ENCODE measurements at places on chromosomes 2 and 18.

DNA sequence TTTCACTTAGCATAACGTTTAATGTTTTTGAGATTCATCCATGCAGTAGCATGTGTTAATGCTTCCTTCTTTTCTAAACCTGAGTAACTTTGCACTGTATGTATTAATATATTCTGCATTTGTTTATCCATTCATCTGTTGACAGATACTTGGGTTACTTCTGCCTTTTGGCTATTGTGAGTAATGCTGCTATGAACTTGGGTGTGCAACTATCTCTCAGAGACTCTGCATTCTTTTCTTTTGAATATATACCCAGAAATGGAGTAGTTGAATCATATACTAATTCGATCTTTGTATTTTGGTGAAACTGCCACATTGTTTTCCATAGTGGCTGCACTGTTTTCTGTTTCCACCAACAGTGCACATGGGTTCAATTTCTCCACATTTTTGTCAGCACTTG, 128.3 kb downstream of the SH3BP4 start:
- DNase-seq = no peak

DNA sequence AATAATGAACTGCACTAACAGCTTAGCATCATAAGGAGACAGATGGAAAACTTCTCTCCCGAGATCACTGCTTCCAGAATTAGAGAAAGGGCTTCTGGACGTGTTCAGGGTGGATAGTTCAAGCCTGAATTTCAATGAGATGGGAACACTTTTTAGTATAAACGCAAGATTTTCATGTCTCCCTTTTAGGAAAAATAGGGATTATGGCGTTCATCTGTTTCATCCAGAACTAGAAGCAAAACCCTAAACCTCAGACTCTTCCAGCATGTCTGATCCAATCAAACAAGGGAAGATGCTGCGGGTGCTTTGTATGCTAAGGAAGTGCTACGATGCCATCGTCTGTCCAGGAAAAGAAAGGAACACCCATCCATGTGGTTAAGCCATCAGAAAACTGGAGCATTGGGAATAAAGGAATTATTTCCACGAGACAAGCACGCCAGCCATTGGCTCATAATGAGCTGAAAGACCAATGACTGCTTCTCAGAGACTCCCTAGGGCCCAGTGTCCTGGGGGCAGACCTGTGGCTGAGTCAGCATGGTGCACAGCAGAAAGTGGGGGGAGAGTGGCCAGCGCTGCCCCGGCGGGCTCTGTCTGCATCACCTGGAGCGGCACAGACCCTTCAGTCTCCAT, 65.9 kb upstream of the AFF3 start:
- no peak for DNase-seq

DNA sequence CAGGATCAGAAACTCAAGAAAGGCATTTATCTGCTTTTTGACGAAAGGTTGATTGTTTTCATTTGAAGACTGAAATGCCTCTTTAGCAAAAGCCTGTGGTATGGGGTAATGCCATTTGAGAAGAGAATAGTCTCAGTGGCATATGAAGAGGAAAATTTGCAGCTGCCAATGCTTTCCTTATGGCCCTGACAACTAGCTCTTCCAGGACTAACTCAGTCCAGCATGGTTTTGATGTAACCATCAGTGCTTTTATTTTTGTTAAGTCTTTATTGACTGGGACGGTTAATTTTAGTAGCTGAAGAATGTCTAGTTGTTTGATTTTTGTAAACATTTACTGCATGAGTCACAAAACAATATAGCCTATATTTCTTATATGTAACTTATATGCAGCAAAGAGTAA, 158.4 kb downstream of the LNPK start:
- DNase-seq = no peak

DNA sequence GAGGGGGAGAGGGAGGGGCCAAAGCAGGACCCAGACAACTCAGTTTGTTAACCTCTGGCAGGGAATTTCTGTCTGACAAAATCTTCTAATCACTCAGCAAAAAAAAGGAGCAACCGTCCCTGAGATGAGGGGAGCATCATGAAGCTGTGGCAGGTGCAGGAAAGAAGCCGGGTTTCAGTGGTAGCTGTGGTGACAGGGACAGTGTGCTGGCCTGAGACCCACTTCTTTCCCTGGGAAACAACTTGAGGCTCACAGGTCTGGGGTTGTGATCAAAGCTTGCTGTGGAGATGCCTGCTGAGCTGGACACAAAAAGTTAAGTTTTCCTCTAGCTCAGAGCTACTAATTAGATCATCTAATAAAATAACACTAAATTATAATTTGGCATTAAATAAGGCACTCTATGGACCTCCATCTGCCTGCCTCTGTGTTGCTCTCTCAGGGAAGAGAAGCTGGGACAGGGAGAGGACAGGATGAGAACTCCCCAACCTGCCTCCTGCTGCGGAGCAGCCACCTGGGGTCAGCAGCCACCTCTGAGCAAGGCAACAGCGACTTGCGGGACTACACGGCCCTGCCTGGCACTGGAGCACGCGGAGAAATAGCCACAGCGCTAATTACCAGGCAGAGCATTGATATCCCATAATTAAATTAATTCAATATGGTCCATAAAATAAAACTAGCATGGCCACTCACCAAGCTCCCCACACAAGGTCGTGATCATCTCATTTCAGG, 104.6 kb upstream of the TEX51 start:
- DNase-seq = no peak

- peak; percentile 54 for DNase-seq
Measured at GRCh38 chr2:25323042-25323514, 18.6 kb downstream of the DNMT3A start.
